HFFc6 (cell line): ENCODE measurements at places on chromosomes 11 and 22. TPM values are rescaled to one million over a fixed set of nuclear protein-coding genes. Genes with fewer than 3 reads are reported as not detected.

The ISX gene
- not detected in 3 replicates for total RNA-seq

DNA sequence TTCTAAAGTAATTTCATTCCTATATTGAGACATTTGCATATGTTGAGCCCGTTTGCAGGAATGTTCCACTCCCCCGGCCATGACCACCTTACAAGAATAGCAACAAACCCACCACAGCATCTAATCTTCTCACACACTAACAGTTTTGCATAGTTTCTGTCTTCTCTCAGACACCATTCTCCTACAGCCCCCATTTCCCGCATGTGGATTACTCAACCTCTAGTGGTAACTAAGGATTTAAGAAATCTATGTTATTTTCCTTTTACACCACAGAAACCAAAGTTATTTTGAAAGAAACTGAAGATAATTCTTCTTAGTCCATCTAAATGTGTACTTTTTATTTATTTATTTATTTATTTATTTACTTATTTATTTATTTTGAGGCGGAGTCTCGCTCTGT, 2.3 kb downstream of the MS4A4E start:
- no peak for DNase-seq

The OR5F1 gene
- total RNA-seq: not detected in 3 replicates

DNA sequence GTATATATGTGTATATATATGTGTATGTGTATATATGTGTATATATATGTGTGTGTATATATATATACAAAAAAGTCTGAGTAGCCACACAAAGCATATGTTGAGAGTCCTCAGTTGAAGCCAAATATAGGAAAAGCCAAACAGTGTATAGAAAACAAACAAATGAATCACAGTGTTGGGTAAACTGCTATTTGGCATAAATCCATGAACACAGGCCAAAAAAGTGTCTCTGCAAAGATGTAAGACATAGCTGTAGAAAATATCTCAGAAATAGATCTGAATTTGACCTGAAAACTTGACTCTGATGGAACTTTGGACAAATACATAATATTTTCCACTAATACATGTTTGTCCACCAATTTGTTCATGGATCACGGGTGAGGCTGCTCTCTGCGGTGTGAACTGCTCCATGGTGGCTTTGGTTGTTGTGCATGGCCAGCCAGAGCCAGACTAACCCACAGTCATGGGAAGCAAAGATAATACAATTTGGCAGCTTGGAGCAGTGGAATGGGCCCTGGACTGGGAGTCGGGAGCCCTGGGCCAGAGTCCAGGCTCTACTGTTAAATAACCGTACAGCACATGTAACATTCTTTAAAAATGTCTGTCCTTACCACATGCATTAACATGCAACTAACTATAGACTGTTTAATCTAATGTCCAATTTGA, 76.9 kb upstream of the EED start:
- DNase-seq: no peak

The C11orf97 gene
- not detected in 2 replicates for total RNA-seq

- DNase-seq: no peak
Measured at GRCh38 chr22:25493794-25494193, 70.7 kb upstream of the GRK3 start.

- peak; percentile 30 for DNase-seq
Measured at GRCh38 chr11:27395556-27396258, 32.7 kb upstream of the CCDC34 start.

- DNase-seq: no peak
Measured at GRCh38 chr11:36228689-36229088, 60.5 kb downstream of the COMMD9 start.

DNA sequence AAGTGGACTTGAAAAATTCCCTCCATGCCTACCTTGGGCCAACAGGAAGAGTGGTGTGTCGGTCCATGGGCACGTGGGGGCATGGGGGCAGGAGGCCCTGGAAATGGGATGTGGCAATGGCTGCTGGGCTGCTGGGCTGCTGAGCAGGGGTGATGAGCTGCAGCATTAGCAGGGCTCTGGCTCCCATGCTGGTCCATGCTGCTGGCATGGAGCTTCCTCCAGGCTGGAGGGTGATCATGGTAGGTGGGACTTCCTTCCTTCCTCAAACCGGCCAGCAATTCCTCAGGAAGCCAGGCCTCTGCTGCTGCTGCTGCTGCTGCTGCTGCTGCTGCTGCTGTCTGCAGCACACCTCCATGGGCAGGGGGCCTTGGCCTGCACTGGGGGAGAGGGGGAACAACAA, 4.3 kb downstream of the RGL4 start:
- no peak for DNase-seq

DNA sequence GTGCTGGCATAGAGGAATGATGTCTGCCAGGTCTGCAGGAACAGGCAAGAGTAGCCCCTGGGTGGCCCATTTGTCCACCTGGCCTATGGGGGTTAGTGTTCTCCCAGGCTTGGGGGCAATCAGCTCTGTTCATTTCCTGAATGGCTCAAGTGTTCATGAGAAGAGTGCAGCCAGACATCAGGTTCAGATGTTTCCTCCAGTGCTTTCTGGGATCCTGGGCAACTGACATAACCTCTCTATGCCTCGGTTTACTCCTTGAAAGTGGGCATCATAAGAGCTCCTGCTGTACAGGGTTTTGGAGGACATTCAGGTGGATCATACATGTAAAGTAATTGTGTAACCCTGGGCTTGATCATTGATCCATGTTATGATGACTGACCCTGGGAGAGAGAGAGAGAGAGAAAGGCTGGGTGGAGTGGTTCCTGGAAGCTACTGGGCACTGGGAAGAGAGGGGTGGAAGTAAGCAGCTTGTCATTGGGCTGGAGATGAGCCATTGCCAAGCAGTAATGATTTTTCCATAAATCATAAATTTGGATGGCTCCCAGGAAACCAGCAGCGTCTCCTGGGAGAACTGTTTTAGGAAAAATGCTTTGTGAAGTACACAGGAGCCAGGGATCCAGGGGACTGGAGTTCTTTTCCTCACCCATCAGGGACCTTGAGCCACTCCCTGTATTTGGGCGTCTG, 30.2 kb upstream of the ACCSL start:
- DNase-seq: no peak

DNA sequence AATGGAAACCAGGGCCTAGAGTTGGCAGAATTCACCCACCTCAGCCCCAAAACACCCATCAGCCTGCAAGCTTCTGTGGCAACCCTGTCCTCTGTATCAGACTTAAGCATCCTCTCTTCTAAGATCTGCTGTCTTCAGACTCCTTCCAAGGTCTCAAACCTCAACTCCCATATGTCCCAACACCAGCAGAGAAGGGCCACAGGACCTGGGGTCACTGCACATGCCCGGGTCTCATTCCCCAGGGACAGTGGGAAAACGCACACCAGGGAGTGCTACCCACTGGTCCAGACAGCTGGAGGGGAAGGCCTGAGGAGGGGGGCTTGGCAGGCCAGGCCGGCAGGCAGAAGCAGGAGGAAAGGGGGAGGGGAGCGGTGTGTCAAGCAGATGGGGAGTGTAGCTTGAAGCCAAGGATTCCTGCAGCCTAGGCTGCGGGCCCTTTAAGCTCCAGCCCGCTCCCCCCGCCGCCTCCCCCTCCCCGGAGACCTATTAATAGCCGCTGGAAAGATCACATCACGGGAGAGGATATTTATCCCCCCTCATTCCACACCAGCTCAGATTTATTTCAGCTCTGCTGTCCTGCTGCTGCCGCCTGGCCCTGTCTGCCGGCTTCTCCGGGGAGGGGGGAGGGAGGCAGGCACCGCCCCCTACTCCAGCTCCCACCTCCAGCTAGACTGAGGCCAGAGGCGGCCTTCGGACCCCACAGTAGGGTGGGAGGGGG, 16.7 kb downstream of the BCL9L start:
- peak; percentile 81 for DNase-seq

GRCh38 chr11:17415523-17416104, 27.2 kb upstream of the KCNJ11 start:
- DNase-seq: no peak

The CHRM1 gene
- not detected in 2 replicates for total RNA-seq

GRCh38 chr11:97756571-97757335, 1264.0 kb upstream of the CNTN5 start:
- no peak for DNase-seq

The LPXN gene
- 48.4 to 145 TPM (median 65.9 TPM) in 3 replicates for total RNA-seq

The CTSF gene
- 5.2 and 18.1 TPM in 2 replicates for total RNA-seq

- DNase-seq: no peak
Measured at GRCh38 chr11:113394919-113395318, 7.3 kb downstream of the ANKK1 start.

DNA sequence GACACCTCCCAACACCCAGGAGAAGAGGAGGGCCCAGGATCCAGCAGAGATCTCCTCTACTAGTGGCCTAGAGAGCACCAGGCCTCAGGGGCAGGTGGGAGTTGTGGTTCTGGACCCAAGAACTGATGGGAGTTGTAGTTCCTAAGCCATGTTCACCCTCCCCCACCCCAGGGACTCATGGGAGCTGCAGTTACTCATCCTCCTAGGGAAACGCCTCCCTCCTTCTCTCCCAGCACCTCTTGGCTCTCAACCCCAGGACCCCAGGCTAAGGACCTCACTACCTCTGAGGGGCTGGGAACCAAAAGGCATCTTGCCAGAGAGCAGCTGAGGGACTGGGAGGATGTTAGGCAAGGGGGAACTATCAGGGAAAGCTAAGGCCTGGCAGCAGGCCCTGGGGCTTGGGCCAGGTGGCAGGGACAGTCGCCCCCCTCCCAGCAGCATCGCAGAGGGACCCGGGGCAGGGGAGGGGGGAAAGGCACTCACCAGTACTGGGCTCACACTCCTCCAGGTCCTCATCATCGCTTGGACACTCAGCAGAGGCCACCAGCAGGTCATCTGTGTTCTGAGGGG, 28.9 kb downstream of the SLC22A12 start:
- peak; percentile 35 for DNase-seq

DNA sequence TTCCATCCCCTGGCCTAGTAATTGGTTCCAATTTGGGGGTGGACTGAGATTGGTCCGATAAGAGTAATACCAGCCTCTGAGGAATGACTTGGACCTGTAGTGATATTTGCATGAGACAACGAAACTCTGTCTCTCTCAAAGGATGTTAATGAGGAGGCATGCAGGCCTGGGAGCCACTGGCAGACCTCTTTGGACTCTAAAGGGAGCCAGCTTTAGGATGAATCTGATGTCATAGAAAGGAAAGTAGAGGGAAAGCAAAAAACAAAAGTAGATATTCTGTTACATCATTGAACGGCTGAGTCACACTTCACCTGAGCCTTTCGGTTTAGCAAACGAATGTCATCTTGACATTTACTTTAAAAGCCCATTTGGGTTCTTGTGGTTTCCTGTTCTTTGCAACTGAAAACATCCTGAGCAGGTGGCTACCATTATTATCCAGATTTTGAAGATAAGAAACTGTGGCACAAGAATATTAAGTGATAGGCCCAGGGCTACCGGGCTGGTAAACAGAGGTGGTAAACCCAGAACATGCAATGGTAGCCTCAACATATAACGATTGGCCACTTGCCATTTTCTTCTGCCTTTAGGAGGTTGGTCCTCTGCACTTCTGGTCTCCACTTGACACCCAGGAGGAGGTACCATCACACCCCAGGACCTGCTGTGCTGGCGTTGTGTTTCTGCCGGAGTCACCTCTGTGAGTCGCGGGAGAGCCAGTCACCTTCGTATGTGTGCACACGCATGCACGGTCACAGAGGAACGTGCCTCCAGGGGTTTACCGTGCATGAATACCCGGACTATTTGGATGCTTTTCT, 42.7 kb downstream of the RTL6 start:
- no peak for DNase-seq

DNA sequence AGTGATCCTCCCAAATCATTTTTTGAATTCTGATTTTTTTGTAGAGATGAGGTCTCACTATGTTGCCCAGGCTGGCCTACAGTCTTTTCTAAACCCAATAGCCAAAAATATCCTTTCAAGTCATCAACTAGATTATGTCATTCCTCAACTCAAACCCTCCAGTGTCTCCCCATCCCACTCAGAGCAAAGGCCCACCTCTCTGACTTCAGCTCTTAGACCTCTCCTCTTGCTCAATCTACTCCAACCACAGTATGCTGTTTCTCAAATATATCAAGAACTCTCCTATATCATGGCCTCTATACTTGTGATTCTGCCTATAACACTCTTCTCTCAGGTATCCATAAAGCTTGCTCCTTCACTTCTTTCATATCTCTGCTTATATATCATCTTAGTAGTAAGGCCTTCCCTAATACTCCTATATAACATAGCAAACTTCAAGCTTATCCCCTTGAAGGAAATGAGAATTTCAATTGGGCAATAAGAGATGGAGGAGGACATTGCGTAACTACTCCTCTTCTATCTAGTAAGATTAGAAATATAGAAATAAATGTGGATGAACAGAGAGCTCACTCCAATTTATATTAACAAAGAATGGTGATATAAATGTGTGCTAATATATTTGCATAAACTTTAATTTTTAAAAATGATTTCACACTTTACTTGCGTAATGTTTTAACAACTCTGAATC, 24.5 kb downstream of the DLG2 start:
- DNase-seq: no peak

The OR8G1 gene
- not detected in 3 replicates for total RNA-seq

DNA sequence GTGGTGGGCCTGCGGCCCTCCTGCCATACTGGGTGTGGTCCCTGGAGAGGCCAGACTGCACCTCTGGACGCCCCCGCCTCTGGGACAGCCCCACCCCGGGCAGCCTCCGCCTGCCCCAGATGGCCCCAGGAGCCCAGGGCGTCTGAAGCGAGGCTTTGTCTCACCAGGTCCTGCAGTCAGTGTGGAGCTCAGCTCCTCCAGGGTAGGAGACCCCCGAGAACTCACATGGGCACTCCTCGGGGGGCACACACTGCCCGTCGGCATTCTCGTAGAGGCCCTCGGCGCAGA, 10.4 kb downstream of the MUC6 start:
- no peak for DNase-seq

DNA sequence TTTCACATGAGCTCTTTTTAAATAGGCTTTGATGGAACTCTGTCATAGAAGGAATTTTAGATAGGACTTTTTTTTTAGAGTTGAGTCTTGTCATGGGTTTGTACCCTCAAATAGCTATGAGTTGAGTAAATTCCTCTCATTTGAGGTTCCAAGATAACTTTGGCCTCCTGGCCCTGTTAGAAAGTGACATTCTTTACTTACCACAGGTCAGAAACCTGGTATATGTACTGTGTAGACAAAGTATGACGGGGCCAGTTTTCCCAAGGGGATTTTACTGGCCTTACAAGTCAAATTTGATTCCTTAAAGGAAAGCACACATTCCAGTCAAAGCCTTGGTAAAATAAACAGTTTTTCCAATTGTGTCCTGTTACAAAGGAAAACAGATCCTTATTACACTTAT, 729.3 kb upstream of the LUZP2 start:
- DNase-seq: no peak

- peak; percentile 59 for DNase-seq
Measured at GRCh38 chr22:27420817-27421361, 380.7 kb downstream of the MN1 start.

The NAALADL1 gene
- not detected in 2 replicates for total RNA-seq

The HTR3A gene
- not detected in 3 replicates for total RNA-seq

The FAM111B gene
- total RNA-seq: 6.0 to 14.5 TPM (median 11.9 TPM) in 3 replicates

DNA sequence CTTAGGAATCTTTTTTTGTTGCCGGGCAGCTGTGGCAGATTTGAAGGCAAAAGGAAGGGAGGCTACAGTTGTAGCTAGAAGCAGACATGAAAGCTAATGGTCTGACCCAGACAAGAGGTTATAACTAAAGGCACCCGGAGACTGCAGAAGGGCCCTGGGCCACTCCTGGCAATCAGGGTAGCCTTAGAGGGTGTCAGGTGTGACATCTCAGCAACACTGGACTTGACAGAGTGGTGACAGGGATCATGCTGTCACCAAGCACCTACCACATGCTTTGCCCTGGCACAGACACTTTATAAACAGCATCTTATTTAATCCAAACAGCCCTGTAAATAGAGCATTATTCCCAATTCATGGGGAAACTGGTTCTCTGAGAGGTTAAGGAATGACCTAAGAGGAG, 25.7 kb downstream of the TUB start:
- DNase-seq: no peak
